ENCODE measurements at places on chromosomes 4 and X. TPM values are rescaled to one million over a fixed set of nuclear protein-coding genes. Genes with fewer than 3 reads are reported as not detected.

Gene TEX11
- not detected for total RNA-seq

Gene PRDM8
- 5.3 TPM for total RNA-seq

DNA sequence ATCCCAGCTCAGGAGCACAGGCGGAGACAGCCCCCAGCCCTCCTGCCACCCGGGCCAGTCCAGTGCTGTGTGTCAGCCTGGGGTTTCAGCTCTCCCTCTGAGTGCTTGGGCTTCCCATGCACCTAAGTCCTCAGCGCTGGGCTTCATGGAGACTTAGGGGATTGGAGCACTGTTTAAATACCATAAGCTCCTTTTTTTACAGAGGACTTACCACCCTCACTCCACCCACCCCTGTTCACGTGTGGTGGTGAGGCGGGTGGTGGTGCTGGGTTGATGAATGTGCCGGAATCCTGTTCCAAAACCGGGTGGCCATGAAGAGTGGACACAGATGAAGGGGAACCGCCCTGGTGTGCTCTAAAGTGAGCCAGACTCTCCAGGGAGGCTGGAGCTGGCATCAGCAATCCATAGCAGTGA, 66.9 kb downstream of the PSAPL1 start:
- DNase-seq, result no peak
- H3K36me3 ChIP-seq, result no peaks in the 10 kb centered on the region
- H3K4me3 ChIP-seq, result no peak overlapping the region
- H3K27me3 ChIP-seq, result no peaks in the 10 kb centered on the region

GRCh38 chrX:14235004-14235403, 205.3 kb upstream of the GEMIN8 start:
- no peaks in the 10 kb centered on the region for H3K27me3 ChIP-seq
- H3K4me3 ChIP-seq, result no peak overlapping the region
- no peak for DNase-seq

GRCh38 chr4:125986307-125986706, 671.6 kb downstream of the FAT4 start:
- DNase-seq, result no peak
- no peak overlapping the region for H3K27ac ChIP-seq
- no peaks in the 10 kb centered on the region for H3K27me3 ChIP-seq

GRCh38 chr4:56149591-56149990, 200.8 kb downstream of the CEP135 start:
- H3K36me3 ChIP-seq, result no peaks in the 10 kb centered on the region
- H3K27me3 ChIP-seq, result no peaks in the 10 kb centered on the region
- no peak for DNase-seq
- H3K4me3 ChIP-seq, result no peak overlapping the region
- no peak overlapping the region for H3K27ac ChIP-seq

DNA sequence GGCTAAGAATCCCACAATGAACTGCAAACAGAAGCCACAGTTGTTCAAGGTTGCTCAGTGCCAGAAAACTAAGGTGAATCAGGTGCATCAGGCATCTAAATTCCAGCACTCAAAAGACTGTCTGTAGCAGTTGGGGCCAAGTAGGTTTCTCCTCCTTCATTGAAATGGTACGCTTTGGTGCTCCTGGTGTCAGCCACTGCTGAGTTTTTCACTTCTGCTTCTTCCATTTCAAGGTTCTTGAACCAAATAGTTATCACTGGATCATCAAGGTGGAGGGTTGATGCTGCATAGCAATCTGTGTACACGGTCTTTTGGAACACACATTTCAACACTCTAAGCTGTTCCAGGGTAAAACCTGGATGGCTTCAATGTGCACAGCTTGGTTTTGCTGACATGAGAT, 74.4 kb downstream of the TMA16 start:
- no peaks in the 10 kb centered on the region for H3K4me1 ChIP-seq
- H3K36me3 ChIP-seq, result no peaks in the 10 kb centered on the region
- H3K4me3 ChIP-seq, result no peak overlapping the region
- no peak overlapping the region for H3K27ac ChIP-seq

GRCh38 chr4:122765692-122766352, 33.3 kb downstream of the BBS12 start:
- no peaks in the 10 kb centered on the region for H3K4me1 ChIP-seq
- no peak overlapping the region for H3K27ac ChIP-seq
- no peak overlapping the region for H3K4me3 ChIP-seq
- H3K36me3 ChIP-seq, result no peaks in the 10 kb centered on the region
- DNase-seq, result no peak

- H3K27ac ChIP-seq, result no peak overlapping the region
- no peaks in the 10 kb centered on the region for H3K4me1 ChIP-seq
- no peaks in the 10 kb centered on the region for H3K36me3 ChIP-seq
- H3K4me3 ChIP-seq, result no peak overlapping the region
Measured at GRCh38 chr4:68654946-68655721, 15.3 kb downstream of the UGT2B15 start.

DNA sequence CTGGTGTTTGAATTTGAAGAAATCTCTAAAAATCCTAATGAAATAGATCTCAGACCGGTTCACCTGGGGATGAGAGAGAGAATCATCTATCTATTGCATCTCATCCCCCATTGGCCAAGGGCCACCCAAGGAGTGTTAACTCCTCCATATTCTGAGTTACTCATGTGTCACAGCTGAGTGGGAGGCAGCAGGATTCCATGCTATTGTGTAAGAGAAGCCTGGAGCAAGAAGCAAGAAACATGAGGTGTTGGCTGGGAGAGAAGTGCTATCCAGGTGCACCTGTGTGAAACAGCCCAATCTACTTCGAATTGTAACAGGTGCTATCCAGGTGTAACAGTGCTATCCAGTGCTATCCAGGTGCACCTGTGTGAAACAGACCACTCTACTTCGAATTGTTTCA, 150.3 kb upstream of the MAOA start:
- no peaks in the 10 kb centered on the region for H3K36me3 ChIP-seq
- no peaks in the 10 kb centered on the region for H3K27me3 ChIP-seq

GRCh38 chrX:25976683-25977310, 161.3 kb upstream of the MAGEB18 start:
- no peaks in the 10 kb centered on the region for H3K36me3 ChIP-seq
- no peak for DNase-seq
- H3K4me1 ChIP-seq, result no peaks in the 10 kb centered on the region
- no peak overlapping the region for H3K27ac ChIP-seq
- no peaks in the 10 kb centered on the region for H3K27me3 ChIP-seq
